ENCODE measurements at places on chromosomes 12 and 14.

- no peak for DNase-seq
These were observed 34.7 kb downstream of the CYP46A1 start for GRCh38 chr14:99718811-99719192.

DNA sequence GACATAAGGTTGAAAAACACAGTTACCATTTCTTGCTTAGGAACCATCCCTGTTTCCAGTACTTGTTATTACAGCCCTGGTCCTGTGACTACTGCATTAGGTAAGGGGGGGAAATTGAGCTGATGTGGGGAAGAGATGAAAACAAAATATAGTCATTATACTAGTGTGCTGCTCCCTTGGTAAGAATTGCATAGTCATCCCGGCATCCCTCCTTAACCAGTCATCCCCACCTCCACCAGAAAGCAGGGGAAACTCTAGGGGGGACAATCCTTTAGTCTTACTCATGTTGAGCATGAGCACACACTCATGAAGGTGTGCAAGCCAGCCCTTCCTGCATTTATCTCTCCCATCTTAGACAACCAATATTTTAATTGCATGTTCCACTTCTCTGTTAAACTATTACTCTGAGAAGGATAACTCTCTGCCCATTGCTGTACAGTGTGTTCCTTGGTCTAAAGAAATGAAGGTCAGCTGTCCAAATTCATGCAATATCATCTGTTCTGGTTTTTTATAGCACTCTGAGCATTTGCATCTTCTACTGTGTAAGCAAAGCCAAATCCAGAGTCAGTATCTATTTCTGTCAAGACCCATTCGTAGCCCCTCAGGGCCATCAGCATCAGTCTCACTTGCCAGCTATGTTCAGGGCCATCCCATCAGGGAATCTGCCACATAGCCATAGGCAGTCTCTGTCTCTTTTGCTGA, 46.8 kb downstream of the TMEM30B start:
- DNase-seq: no peak

DNA sequence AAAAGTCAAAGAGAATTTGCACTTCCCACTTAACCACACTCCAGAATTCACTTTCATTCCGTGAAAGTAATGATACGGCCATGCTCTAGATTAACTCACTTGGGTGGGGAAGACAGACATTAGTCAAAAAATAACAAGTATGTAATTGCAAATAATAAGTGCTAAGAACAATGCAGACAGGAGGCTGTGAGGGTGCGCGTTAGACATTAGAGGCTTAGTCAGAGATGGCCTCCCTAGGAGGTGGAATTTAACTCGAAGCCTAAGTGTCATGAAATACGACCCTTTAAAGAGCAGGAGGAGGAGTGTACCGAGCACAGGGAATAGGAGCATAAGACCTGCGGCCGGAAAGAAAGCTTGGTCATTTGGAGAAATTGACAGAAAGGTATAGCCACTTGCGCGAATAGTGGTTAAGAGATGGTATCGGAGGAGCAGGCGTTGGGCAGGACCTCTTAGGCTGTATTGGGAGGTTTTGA, 628 bp downstream of the SNRPF start:
- DNase-seq: peak; percentile 12

- no peak for DNase-seq
These were observed 18.7 kb upstream of the FBRSL1 start for GRCh38 chr12:132471011-132471857.

DNA sequence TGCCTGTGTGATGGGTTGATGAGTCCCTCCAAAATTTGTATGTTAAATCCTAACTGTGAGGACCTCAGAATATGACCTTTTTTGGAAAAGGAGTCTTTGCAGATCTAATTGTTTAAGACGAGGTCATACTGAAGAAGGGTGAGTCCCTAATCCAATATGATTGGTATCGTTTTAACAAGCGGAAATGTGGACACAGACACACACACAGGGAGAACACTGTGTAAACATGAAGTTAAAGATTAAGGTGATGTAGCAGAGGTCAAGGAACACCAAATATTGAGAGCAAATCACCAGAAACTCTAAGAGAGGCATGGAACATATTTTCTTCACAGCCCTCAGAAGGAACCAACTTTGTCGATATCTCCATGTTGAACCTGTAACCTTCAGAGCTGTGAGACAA, 1106.7 kb downstream of the SLC6A15 start:
- DNase-seq: no peak

- no peak for DNase-seq
These were observed 21.5 kb upstream of the YARS2 start for GRCh38 chr12:32777159-32777558.

DNA sequence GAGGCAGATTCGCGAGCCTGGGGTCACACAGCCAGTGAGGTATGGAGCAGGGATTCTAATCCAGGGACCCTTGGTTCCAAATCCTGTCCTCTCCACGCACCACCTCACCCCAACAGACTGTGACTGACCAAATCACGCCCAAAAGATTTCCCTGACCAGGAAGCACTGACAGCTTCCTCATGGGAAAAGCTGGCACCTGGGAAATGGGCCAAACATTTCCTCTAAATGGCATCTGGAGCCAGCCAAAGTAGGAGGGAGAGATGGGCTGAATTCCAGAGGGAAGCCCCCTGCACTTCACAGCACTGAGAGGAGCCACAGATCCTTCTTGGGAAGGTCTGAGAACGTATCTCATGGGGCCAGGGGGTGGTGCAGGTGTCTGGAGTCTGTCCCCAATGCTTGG, 28.8 kb downstream of the CCDC92 start:
- DNase-seq: no peak

DNA sequence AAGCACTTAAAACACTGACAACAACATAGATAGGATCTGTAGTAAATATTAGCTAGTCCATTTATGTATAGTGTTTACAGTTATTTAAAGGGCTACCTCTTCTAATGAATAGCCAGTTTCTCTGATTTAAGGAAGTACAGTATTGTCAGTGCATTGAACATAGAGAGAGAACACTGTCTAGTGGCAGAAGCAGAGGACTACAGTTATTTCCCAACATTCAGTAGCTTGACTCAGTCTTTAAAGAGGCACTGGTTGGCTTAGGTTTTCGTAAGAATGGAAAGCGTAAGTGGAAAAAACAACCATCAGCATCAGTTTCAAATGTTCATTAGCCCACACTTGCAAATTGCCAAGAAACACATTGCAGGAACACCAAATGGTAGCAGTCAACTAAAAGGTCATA, 125.0 kb upstream of the HMGA2 start:
- DNase-seq: no peak

DNA sequence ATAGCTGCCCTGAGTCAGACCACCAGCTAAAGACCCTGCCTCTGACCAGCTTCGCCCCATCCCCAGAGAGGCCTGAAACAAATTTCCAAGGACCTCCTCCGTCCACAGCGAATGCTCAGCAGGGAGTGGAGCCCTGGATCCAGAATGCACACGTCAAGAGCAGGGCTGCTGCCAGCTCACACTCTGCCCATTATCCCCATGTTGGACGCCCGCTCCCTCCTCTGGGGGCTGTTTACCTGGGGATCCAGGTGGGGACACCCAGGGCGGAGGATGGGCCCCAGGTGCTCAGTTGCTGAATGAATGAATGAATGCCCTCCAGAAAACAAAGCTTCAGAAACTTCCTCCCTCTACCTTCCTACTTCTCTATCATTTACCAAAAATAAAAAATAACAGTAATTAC, 18.1 kb downstream of the BCL11B start:
- DNase-seq: no peak

DNA sequence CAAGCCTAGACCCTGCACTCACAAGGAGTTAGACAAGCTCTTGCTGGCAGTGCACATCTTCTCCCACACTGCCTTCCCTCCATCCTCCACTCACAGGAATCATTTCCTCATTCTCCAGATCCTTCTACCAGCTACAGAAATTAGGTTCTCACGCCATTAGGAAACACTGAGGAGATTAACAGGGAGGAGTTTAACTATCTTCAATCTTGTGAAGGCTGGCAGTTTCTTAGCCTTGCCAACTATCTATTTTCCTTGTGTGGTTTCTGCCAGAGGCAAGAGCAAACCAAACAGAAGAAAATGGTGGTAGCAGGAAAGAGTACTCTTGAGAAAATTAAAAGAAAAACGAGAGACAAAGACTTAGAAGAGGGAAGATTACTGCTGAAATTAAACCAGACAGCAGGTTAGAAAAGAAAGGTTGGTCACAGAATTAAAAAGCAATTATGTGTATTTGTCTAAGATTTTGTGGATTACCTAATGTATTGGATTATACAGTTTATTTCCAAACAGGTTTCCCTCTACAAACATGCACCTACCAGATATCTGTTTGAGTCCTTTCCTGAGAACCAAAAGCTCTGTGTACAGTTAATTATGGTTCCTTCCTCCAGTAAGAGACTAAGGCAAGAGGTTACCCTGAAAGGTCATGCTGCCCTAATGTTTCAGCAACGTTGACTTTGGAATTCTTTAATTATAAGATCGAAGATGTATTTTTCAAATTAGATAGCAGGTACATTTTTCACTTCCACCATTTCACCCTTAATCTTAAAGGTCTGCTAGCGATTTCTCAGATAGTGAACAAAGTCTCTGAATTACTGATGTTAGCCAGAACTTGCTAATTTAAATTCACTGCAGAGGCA, 5.0 kb downstream of the RERG start:
- no peak for DNase-seq

DNA sequence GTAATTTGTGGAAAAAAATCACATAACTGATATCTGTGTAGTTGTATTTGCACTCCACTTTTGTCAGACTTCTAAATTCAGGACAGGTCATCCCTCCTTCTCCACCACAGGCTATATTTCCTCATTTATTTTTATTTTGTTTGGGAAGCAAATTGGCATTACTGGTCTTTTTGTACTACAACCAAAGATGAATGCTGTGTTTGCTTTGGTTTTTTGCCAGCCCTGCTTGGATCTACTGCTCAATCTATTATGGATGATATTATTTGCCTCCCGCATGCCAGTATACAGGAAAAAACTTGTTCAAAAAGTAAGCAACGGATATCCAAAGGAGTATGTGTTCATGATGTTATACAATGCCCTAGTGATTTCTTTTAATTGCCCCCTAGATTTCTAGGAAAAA, 948.8 kb downstream of the TRHDE start:
- DNase-seq: no peak

- no peak for DNase-seq
These were observed 3.7 kb upstream of the SETD1B start for GRCh38 chr12:121799842-121800693.

- no peak for DNase-seq
These were observed 242.7 kb downstream of the ATXN7L3B start for GRCh38 chr12:74780182-74780849.

- DNase-seq: no peak
These were observed 51.3 kb upstream of the NPFF start for GRCh38 chr12:53558631-53559030.

DNA sequence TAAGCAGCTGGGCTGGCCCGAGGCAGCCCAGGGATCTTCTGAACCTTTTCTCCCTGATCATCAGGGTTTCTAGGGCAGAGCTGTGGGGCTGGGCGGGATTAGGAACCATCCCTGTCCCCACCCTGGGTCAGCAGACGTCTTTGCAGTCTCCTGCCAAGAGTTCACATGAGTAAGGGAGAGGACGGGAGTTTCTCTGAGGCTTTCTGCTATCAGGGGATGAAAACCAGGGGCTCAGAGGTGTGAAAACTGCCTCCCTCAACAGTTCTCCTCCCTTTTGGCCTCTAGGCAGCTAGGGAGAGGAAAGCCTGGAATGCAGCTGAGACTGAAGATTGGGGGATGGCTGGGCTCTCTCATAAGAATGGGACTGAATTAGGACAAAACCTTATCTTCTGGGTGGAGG, 7.9 kb downstream of the ZNF385A start:
- DNase-seq: no peak

DNA sequence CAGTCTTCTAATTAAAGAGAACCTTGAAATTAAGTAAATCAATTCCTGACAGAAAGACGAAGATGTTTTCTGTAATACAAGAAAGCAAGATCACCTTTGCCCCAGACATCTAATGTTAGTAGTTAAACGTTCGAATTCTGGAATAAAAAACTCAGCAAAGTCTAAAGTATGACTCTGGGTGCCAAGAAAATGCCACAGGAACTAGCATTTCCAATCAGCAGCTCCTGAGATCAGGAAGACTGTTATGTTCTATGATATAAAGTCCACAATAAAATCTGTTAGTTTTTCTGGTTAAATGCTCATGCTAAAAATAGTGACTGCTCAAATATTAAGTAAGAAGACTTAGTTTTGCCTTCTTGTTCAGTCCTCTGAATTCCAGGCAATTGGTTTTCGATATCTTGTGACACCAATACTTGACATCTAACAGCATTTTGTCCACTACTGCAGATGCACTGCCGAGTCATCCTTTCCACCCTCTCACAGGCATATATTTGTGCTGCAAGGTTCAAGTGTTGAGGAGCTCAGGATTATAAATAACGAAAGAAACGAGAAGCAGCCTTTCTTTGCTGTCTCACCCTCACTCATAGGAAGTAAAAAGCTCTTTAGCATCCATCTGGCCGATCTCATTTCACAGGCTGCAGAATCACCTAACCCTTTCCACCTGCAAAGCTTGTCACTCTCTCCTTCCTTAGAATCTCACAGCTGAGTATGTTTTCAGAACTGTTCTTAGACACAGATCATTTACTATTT, 32.0 kb downstream of the SSH1 start:
- DNase-seq: no peak

DNA sequence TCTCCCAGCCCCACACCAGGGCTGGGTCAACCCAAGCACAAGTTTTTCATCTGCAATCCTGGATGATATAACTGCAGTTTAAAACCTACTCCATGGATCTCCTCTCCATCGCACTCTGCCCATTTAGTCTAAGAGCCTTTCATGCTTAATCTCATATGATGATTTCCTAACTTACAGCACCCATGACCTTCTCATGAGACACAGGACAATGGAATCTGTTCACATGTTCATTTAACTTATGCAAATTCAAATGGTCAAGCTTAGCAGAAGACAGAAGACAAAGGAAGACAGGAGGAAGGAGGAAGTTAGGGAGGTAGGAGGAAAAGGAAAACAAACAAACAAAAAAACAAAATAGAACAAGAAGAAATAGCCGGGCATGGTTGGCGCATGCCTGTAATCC, 64.6 kb upstream of the PNMA1 start:
- no peak for DNase-seq

DNA sequence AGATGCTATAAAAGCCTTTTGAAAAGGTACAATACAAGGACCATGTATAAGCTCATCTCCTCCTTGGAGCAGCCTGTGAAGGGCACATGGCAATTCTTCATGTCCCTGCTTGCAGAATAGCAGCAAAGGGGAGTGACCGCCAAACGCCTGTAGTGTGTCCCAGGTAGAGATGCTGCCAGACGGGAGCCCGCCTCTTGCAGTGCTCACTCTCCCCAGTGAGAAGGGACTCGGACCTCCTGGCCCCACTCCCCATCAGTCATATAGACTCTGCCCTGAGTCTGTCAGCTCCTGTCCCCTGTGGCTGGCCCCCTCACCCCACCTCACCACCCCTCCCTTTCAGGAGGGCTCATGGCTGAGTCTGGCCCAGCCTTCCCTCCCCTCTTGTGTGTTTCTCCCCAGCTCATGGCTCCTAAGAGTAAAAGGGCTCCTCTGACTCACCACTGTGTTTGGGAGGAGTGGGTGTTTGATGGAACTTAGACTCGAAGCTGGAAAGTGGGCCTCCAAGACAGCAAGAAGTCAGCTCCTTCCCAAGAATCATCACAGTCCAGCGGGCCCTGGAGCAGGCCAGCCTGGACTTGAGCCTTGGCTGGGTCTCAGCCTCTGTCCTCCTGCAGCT, 40.9 kb downstream of the DEGS2 start:
- DNase-seq: no peak

- no peak for DNase-seq
These were observed 80.0 kb downstream of the NTF3 start for GRCh38 chr12:5511644-5512600.
